Activated CD4-positive, CD25-positive, alpha-beta regulatory T cell (primary cell): ENCODE measurements at places on chromosomes 2 and 18.

DNA sequence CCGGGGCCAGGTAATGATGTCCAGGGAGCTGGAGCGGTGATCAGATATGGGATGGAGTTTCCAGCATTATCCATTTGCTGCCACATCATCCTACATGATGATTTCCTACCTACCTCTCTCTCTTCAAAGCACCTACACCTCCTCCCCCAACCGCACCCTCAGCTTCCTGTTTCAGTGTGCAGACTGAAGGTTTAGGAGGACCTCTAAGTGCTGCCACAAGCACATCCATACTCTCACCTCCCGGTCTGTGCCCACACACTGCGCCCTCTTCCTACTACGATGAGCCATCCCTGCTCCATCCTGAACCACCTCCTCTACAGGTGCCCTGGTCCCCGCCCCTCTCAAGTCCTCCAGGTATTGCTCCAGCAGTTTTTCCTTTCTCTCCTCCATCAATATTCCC lies 123.7 kb downstream of the ALPK2 start:
- no peak for DNase-seq

GRCh38 chr2:42752816-42753813 lies 10.8 kb downstream of the OXER1 start:
- DNase-seq = no peak

DNA sequence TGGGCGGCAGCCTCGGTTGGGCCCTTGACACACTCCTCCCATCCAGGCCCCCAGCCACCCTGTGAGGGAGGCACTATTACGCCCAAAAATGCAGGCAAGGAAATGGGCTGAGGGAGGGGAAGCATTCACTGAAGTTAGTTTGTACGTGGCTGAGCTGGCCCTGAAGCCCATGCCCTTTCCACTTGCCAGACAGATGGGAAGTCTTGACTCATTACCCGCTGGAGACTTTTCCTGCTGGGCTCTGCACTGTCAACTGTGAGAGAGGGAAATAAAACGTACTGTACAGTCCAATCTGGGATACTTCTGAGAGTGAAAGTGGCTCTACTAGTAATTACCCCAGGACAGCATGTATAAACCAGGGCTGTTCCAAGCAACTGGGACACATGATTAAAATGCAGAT lies 125.9 kb downstream of the MSH2 start:
- DNase-seq = no peak

DNA sequence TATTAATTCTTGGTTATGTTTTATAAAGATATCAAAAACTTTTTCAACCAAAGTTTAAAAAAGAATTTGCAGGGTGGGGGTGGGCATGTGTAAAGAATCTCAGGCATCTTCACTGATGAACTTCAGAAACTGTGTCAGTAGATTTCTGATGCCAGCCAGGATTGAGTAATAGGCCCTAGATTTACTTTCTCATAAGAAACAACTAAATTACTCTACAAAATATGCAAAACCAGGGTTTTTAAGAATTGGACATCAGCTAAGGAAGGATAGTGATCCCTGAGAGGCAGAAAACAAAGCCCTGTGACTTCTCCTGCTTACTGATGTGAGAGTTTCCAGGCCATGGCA lies 11.9 kb upstream of the IL1R1 start:
- no peak for DNase-seq

DNA sequence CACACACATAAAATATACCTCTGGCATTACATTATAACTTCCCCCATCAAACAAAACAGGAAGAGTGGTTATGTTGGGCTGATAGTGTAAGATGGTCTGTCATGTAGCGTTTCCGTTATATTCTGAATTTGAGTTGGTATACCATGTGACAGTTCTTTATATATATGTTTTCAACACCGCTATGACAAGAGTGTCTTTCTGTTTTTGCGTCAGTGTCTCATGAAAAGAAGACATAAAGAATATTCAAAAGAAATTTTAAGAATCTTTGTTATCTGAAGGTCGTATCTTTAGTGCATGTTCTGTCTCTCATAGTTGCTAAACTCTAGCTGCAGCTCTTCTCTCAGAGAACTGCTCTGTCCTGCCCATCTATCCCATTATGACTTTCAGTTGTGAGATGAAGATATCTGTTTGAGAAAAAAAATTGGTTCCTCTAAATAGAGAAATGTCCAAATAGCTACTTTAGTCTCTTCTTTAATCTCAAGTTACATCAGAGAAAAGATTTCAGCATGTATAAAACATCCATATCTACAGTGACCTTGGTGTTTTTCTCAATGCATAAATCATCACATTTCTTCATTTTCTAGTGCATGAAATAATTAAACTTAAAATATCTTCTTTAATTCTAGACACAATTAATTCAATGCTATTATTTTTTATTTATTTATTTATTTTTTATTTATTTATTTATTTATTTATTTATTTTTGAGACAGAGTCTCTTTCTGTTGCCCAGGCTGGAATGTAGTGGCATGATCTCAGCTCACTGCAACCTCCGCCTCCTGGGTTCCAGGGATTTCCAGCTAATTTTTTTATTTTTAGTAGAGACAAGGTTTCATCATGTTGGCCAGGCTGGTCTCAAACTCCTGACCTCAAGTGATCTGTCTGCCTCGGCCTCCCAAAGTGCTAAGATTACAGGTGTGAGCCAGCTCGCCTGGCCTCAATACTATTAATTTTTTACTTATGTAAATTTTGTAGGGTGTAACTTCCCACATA lies 24.3 kb upstream of the PSME4 start:
- DNase-seq = no peak

DNA sequence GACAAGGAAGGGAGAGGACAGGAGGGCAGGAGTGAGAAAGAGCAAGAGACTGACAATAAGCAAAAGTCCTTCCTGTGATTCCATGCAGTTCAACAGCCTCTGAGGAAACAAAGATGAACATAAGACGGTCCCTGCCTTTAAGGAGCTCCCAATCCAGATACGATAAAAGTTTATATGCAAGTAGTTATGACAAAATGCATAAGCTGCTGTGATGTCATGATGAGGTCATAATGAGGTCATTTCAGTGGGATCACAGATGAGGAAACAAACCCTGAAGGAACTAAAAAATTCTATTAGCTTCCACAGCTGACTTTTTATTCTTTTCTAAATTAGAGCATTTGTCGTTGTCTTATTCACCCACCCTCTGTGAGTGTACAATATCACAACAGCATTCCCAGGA lies 458.5 kb upstream of the ACVR2A start:
- DNase-seq = no peak

GRCh38 chr18:6744816-6745455 lies 15.4 kb downstream of the ARHGAP28 start:
- no peak for DNase-seq

DNA sequence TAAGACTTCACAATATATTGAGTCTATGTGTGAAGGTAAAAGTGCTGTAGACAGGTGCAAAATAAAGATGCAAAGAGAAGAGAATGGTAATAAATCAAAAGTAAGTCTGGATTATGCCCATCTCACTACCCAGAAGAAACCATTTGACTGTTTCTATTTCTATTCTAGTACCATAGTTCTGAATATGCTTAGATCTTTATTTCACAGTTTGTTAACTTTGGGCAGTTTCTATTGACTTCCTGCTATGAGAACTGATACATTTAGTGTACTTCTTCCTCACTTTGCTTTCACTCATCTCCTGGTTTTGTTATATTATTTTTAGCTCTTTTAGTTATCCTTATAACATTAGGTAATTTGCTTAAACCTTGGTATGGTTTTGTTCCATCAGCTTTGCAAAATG lies 94.9 kb downstream of the HS1BP3 start:
- DNase-seq = no peak

DNA sequence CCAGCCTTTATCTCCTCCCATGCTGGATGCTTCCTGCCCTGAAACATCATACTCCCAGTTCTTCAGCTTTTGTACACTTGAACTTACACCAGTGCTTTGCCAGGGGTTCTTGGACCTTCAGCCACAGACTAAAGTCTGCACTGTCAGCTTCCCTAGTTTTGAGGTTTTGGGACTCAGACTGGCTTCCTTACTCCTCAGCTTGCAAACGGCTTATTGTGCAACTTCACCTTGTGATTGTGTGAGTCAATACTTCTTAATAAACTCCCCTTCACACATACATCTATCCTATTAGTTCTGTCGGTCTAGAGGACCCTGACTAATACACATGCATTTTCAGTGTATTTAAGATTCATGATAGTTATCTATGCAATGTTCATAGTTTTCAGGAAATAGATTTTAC lies 35.8 kb upstream of the ZNF804A start:
- DNase-seq = no peak

GRCh38 chr2:199470672-199471442 lies 13.1 kb upstream of the SATB2 start:
- no peak for DNase-seq

DNA sequence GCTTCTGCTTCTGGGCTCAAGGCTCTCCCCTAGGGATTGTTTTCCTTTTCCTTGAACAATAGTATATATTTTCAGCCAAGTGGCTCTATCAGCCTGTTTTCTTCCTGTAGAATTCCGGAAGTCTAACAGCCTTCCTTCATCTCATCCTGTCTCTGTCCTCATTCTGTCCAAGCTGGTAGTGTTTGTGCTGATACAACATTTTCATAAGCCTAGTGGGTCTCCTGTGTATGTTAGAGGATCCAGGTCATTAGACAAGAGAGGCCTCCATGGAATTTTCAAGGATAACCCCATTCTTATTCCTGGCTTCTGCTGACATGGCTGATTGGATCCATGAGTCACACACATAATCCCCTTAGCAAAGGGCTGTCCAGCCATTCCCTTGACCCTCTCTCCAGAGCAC lies 467.6 kb downstream of the PTPRM start:
- no peak for DNase-seq

- no peak for DNase-seq
Observed at GRCh38 chr2:74571058-74571457, 16.5 kb downstream of the DOK1 start.

DNA sequence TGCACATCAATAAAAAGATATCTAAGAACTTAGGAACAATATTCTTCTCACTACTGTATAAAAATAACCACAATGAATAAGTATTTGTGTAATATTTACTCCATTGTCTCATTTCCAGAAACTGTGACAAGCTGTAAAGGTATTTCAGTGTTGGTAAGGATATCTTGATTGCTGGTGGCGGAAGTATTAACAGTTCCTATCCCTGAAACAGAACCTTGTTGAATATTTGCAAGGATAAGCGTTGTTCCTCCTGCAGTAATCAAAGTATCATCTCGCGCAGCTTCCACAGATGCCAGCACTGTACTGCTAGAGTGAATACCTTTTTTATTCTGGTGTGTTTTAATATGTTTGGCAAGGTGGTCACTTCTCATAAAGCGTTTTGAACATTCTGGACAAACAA lies 55.3 kb downstream of the SP3 start:
- no peak for DNase-seq

DNA sequence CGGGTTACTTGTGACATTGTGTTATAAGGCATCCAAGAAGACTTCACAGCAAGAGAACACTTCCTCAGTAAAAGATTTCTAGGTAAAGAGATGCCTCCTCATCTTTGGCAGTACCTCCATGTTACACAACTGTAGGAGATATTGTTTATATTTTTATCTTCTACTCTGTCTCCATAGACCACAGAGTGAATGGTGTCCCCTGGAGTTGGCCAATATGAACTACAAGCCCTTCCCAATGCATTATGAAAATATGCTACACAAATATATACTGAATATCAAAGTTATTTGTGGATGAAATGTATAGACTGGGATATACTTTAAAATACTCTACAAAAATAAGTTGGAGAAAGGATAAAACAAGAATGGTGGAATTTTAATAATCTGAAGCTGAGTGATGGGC lies 46.7 kb downstream of the MBOAT2 start:
- no peak for DNase-seq

DNA sequence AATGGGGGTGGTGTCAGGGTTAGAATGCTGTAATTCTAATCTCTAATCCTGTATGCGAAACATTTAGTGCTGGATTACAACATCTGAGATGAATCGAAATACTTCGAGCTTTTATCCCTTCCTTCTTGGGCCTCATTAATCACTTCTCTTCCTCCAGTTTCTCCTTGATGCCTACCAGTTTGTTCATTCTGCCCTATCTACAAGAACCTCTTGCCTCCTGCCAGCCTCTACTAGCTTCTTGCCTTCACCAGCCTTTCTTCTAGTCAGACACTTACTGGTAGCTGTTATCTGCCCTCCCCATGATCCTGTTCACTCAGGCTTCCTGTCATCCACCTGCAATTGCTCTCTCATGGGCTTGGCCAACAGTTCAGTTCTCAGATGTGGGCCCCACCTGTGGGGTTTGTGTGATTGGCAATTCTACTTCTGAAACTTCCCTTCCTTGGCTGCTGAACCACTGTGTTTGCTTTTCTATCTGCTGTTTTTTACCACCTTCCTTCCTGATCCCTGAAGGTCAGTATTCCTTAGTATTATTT lies 15.4 kb upstream of the FARP2 start:
- no peak for DNase-seq

GRCh38 chr2:45353879-45354278 lies 257.2 kb downstream of the SRBD1 start:
- no peak for DNase-seq

- DNase-seq = no peak
Observed at GRCh38 chr2:20414806-20415205, 32.1 kb upstream of the RHOB start.

- DNase-seq = no peak
Observed at GRCh38 chr2:169732583-169733358, 861 bp upstream of the KLHL23 start.

GRCh38 chr18:50659091-50660003 lies 99.5 kb downstream of the MAPK4 start:
- DNase-seq = no peak

DNA sequence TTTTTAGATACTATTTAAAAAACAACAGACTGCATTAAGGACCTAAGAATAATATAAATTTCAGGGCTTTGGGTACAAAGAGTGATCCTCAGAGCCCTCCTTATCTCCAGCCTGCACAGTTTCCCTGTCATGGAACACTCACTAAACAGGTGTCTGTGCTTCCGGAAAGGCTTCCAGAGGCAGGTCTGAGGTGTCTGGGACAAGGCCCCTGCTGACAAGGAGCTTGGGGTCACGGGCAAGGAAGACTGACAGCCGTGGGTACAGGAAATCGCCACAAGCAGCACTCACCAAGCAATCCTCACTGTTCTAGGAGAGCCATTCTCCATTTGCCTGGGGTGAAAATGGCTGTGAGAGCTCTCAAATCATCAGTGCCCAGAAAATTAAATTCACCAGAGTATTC lies 220.3 kb upstream of the PXDN start:
- no peak for DNase-seq

DNA sequence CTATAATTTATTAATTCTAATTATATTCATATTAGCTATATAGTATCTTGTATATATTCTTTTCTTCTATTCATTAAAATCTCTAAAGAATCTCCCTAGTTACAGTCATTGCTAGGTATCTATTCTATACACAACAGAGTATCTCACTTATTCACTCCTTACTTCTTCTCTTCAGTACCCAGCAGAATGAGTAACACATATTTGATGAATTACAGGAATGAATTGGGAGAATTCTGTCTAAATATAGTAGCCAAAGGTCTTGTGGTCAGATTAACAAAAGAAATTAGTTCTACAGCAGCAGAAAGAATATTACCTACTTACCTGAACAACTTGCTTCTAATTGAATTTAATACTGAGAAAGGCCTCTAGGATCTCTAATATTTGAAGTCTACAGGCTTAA lies 758.0 kb upstream of the ZEB2 start:
- DNase-seq = no peak

- no peak for DNase-seq
Observed at GRCh38 chr2:72138921-72139381, 8.7 kb downstream of the CYP26B1 start.
